ENCODE measurements at places on chromosomes 5 and 9.
A peak's percentile ranks its signal among the peaks of the same experiment; 100 is the strongest.

- DNase-seq = peak; percentile 52
Observed at GRCh38 chr5:107781451-107781850, 110.7 kb upstream of the EFNA5 start.

GRCh38 chr5:83589786-83590185 is 118.2 kb downstream of the VCAN start:
- no peak for DNase-seq

DNA sequence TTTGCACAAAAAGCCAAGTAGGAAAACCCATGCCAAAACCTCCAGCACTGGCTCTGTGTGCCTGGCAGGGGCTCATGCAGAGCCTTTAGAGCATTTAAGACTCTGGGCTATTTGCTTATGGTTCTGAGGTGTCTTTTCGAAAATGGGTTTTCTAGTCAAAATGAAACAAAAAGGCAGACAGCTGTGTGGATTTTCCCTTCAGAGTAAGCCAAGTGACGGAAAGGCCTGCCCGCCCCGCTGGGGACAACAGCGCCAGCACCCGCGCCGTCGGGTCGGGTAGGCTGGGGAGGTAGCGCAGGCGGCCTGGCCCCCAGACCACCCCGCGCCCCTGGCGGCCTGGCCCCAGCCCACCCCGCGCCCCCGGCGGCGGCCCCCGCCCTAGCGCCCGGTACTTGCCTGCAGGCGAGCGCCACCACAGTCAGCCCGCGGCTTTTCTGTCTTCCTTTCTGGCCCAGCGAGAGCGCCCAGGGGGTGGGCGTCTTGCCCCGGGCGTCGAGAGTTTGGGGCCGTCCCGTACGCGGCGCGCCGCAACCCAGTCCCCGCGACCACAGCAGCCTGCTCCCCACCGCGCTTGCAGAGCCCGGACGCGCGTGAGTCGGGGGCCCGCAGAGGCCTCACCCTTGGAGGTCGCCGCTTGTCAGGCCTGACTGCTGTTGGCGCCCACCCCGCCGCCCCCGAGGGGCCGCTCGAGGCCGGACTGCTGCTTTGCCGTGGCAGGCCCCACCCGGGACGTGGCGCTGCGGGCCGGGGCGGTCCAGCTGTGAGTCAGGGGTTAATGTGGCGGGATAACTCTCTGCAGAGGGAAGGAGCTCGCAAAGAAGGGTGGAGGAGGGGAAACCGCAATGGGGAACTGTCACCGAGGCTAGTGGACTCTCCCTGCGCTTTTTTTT is at the start of gene TICAM2:
Gene TICAM2, minus strand, starts transcription at position 779 of the 890 bp plus-strand sequence. CDS start 21,223 bp downstream, outside the sequence.
- DNase-seq = peak; percentile 74

- DNase-seq = no peak
Observed at GRCh38 chr5:61120534-61120933, 41.7 kb downstream of the SMIM15 start.

DNA sequence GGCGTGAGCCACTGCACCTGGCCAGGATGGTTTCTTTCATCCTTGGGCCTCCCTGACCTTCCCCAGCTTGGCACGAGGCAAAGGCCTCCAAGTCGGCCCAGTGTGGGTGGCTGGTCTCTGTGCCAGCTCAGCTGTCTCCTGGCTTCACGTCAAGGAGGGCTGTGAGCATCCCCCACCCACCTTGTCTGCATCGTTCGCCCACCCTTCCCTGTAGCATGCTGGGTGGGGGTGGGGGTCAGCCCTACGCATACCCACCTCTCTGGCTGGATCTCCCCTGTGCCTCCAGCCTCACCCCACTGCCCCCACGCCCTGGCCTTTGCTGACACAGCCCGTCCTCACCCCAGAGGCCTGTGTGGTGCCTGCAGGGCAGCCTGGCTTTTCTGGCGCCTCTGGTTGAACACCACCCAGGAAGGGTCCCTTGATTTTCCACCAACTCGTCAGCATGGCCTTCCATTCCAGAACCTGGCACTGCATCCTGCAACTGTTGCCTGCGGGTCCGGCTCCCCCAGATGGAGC is 8.8 kb upstream of the WDR5 start:
- no peak for DNase-seq

DNA sequence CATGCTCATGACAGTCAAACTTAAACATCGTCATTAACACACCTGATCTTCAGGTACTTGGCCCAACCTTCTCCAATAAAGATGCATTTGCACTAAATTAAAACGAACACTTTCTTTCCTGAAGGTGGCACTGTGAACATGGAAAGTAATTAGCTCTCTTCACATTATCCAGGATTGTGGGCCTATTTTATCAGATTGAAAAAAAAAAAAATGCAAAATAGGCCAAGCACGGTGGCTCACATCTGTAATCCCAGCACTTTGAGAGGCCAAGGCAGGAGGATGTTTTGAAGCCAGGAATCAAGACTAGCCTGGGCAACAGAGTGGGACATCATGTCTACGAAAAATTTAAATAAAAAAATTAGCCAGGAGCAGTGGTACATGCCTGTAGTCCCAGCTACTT is 14.4 kb upstream of the CDC20B start:
- no peak for DNase-seq

DNA sequence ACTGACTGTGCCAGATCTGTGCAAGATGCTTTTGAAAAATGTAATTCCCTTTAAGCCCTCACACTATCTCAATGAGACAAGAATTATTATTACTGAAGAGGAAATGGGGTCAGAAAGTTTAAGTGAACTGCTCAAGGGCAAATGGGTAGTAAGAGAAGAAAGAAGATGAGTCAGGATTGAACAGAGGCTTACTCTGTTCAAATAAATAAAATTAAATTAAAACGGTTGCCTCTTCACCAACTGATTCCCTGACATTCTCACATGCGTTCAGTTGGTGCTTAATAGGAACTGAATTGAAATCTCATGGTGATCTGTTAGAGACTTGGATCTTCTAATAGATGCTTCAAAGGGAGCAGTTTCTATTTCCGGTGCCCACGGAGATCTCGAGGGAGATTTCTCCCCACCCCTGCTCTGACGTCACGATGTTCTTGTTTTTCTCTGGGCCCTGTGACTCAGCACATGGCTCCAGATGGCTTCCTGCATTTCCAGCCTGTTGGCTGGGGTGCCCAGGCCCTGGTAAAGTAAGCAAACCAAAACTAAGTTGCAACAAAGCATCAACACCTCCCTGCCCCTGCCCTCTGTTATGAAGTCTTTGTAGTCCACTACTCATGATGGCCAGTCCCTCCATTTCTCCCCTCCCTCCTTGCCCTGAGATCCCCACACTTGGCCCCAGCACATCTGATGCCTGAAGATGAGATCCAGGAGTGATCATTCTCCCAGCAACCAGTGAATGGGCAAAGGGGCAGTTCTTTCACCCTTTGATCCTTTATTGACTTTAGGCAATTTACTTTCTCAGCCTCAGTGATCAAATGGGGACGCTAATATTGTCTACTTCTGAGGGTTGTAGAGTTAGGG is 106.1 kb upstream of the CPEB4 start:
- peak; percentile 67 for DNase-seq

All from colonic mucosa (tissue), 4 donors.